T-helper 1 cell (primary cell): ENCODE measurements at places on chromosomes 4 and X.
A peak's percentile ranks its signal among the peaks of the same experiment; 100 is the strongest.

DNA sequence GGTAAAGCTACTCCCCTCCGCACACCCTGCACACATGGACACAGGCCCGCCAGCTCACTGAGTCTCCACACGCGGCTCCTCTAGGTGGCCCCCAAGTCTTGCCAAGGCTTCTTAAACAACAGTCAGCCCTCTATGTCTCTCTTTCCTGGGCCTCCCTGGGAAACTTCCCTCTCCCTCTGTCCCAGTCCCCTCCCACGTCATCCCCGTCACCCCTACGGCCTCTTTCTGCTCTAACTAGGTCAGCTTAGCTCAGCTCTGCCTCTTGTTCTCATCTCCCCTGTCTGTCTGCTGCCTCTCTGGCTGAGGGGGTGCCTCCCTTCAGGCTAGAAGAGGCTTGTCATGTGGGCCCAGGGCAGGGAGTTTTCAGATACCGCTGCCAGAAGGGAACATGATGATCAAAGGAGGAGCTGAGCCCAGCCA is 38.8 kb downstream of the SEPTIN6 start:
- DNase-seq = peak; percentile 5

GRCh38 chr4:143254491-143255226 is 69.9 kb downstream of the USP38 start:
- no peak for DNase-seq

DNA sequence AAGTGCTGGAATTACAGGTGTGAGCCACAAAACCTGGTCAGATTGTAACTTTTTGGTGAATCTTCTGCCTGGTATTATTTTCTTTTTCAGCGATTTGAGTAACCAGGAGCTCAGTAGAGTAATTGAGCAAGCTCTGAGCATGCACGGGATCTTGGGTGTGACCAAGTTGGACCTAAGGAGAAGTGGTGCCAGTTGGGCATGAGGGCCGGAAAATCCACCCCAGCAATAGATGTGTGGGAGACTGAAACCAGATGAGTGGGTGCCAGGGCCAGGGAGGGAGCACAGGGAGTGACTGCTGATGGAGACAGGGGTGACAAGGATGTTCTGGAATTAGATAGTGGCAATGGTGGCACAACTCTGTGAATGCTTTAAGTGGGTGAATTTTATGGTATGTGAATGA is 3.7 kb upstream of the CCNQ start:
- DNase-seq = no peak

GRCh38 chr4:143721317-143721716 is 20.8 kb upstream of the FREM3 start:
- DNase-seq = no peak

- DNase-seq = no peak
Observed at GRCh38 chr4:30989508-30989907, 269.3 kb downstream of the PCDH7 start.

GRCh38 chrX:125791787-125792186 is 374.3 kb downstream of the DCAF12L2 start:
- no peak for DNase-seq

GRCh38 chr4:47368211-47368610 is 95.3 kb downstream of the COMMD8 start:
- no peak for DNase-seq

DNA sequence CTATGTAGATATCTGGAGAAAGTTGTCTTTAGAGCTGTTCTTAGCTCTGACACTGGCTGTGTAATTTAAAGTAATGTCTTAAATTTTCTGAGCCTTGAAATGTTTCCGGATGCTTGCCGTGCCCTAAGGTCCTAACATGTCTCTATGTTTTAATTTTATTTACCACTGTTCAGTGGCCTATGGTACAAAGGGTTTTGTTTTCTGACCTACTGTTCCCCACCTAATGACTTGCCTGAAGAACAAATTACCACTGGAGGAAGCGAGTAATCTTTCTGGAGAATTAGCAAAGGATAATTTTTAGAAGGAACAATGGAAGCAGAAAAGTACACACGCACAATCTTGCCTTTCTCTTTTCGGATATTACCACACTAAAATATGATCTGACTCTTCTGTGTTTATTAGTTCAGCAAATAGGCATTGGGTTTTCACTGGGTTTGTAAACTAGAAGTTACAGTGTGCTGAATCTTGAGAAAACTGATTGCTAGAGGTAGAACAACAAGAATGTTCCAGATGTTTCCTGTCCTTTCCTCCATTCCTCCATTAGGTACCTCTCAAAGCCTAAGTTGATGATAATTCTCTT is 435.9 kb downstream of the PACRGL start:
- no peak for DNase-seq

GRCh38 chr4:36046026-36046425 is 198.3 kb downstream of the ARAP2 start:
- DNase-seq = no peak

- DNase-seq = no peak
Observed at GRCh38 chr4:4423706-4424498, 37.0 kb downstream of the NSG1 start.

DNA sequence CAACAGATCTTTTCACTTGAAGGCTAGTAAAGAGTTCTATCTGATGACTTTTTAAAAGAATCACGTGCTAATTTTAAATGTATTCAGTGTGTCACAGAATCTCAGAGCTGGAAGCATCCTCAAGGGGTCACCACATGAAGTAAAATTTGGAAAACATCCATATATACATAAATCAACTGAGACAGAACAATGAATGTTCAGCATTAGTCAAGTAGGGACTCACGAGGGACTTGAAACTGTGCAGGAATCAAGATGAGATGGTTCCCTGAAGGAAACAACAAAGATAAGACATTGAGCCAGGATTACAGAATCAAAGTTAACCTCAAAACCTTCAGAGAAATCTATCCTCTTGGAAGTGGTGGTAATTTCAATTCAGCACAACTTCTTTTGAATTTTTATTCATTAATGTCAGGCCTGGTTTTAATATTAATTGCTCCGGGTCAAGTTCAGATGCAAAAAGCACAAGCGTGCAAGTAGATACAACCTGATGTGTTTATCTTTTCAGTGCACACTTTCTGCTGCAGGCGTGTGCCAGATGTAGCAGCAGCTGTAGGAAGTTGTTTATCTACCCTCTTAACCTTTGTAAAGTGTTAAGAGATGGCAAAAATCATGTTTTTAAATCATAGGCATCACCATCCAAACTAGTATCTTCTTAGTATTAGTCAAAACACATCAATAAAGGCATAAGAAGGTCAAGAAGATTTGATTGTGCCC is 87.7 kb upstream of the SRD5A3 start:
- DNase-seq = no peak

DNA sequence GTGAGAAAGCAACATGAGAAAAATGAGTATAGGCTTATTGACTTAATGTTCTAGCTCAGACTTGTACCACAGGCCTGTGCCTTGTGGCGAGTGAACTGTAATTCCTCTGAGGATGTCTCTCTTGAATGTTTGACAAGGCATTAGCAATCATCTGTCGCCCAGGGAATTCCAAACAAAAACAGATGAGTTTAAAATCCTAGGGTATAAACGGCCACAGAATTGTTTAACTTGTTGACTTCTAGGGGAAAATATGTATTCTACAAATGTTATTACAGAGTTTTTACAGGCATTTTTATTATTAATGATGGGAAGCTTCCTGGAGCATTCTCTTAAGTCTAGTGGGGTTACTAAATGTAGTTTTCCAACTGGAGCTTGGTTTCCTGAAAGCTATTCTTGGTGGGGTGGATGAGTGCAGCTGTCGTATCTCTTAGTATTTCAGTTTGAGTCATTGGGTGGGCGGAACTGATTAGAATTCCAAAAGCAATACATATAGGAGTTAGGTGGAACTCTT is 40.6 kb downstream of the ARHGAP10 start:
- DNase-seq = no peak

GRCh38 chrX:57286507-57287251 is at the start of gene FAAH2:
Gene FAAH2, plus strand, starts transcription at chrX:57286706. Its CDS starts 120 bp downstream, at chrX:57286826.
- peak; percentile 70 for DNase-seq

DNA sequence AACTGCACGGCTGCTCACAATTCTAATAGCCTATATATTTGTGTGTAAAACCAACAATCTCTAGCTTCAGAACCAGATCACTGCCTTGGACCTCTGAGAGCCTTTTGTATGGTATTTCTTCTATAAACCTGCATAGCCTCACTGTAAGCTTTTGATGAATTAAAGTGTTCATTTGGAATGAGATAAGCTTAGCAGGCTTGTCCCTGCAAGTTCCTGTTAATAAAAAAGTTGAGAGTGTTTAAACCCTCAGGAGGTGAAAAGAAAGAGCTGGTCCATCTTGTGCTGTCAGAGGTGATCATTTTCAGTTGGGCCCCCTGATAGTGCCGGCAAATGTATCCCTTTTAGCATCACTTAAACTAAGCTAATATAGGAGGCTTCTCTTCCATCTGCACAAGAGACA is 191.8 kb downstream of the GPC3 start:
- no peak for DNase-seq

DNA sequence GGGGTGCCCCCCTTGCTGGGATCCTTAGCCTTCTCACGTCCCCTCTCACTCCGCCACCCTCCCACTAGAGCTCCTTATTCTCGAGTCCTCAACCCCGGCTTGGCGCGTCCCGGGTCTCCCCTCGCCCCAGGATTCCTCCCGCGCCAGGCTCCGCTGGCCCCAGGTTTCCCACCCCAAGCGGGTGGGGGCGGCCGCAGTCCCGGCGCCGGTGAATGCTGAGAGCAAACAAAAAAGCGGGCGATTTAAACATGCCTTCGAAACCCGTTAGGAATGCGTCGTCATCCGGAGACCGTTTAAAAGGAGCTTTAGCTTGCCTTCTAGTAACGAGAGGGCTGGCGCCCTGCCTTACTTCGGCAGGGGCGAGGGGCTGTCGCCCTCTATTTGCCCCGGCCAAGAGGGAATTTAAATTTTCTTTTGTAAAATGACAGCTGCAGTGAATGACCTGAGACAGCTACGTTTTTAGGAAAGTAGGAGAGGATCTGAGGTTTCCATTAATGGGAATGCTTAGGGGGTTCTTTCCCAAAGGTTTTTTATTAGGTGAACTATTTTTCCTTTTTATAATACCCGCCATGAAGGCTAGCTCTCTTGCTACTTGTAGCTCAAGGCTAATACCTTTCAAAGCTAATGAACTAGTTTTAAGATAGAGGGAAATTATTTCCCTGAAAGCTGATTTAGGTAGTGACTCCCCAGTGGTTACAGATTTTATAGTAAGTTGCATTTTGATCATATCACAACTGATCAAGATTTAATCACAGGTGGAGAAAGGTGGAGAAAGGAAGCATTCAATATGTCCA is 3.1 kb downstream of the JADE1 start:
- DNase-seq = peak; percentile 63

DNA sequence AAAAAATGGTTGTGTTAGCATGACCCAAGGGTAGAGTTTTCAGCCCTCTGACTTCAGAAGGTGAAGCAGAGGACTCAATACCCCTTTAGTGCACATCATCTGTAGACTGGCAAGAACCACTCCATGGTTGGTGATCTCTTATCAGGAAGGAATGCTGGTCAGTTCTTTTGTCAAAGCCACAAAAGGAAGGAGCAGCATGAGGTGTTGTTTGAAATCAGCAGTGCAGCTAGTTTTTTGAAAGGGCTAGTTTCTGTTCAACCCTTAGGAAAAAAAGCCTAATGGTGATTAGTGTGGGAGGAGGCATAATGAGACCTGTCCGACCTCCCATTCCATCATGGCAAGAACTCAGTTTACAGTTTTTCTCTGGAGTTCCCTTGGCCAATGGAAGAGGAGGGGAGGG is 362.0 kb upstream of the CT83 start:
- DNase-seq = no peak

DNA sequence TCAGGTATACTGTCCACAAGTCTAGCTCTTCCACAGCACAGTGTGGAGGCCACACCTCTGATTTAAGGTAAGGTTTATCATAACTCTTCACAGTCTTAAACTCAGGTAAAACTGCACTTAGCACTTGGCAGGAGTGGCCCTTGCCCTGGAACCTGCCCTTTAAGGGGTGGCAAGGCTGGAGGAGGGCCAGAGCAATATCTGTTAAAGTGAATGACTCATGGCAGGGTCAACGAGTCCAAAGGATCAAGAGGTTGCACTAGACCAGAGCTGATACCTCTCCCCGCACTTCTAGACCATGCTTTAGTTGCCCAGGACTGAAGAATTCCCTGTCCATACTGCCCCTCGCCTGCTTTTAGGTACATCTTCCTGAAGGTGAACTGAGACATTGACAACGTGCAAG is 14.7 kb upstream of the GPR50 start:
- DNase-seq = no peak

- no peak for DNase-seq
Observed at GRCh38 chrX:103464072-103464773, 55.1 kb downstream of the RAB40A start.

GRCh38 chr4:123345935-123346300 is 50.7 kb upstream of the SPRY1 start:
- no peak for DNase-seq

DNA sequence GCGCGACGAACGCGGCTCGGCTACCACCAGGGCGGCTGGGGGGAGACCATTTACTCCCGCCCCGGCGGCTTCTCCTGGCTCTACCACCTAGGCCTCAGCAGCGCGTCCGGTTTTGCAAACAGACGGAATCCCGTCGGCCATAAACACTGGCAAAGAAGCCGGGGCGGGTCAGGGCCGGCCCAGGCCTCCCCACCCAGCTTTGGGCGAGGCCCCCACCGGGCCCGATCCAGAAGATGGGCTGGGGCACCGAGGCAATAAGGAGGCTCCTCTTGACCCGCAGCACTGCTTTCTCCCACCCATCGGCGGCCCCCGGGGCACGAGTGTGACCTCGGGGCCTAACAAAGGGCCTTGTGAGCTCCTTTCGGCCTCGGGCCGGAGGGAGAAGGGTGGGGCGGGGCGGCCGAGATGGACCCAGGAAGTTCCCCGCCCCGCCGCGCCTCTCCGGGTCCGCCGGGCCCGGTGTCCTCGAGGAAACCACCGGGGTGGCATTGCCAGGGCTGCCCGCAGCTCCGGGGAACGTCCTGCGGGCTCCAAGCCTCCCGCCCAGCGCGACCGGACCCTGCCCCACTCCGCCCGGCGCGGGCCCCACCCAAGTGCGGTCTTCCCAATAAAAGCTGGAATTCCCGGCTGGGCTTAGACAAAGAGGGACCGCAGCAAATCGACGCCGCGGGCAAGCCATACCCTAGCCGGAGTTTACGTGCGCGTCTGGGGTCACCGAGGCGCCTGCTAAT is 5.9 kb downstream of the BCOR start:
- DNase-seq = no peak

DNA sequence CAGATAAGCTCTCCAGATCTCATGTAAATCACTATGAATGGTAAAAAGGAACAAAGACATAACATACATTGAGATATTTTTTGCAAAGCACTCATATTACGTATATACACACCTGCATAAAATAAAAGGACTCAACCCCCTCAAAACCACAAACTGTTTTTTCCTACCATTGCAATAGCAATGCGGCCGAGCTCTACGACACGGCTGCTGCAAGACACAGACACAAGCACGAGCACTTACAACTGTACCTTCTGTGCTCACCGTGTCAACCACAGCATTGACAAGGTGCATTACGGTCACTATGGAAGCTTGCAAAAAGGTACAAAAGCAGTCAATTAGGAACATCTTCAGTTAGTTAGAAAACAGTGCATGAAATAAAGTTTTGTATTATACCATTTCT is 37.1 kb upstream of the MTNR1A start:
- no peak for DNase-seq
